ENCODE measurements at places on chromosomes 16 and 17.

- DNase-seq = no peak
Observed at GRCh38 chr17:67682196-67682595, 35.5 kb upstream of the NOL11 start.

DNA sequence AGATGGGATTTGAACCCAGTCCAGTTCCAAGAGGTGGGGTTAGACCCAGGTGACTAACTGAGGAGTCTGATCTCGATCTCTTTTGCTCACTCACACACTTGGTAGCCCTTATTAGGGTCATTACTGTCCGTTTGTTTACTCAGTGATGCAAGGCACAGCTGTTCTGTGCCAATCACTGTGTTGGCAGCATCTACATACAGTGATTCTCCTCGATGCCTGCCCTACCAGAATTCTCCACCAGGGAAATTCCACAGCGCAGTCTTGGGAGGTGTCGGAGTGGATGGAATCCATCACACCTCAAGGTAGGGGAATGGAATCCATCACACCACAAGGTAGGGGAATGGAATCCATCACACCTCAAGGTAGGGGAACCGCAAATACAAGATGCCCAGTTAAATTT, 279.6 kb downstream of the MAF start:
- DNase-seq = no peak

- DNase-seq = no peak
Observed at GRCh38 chr17:76690596-76691280, 20.0 kb downstream of the MXRA7 start.

DNA sequence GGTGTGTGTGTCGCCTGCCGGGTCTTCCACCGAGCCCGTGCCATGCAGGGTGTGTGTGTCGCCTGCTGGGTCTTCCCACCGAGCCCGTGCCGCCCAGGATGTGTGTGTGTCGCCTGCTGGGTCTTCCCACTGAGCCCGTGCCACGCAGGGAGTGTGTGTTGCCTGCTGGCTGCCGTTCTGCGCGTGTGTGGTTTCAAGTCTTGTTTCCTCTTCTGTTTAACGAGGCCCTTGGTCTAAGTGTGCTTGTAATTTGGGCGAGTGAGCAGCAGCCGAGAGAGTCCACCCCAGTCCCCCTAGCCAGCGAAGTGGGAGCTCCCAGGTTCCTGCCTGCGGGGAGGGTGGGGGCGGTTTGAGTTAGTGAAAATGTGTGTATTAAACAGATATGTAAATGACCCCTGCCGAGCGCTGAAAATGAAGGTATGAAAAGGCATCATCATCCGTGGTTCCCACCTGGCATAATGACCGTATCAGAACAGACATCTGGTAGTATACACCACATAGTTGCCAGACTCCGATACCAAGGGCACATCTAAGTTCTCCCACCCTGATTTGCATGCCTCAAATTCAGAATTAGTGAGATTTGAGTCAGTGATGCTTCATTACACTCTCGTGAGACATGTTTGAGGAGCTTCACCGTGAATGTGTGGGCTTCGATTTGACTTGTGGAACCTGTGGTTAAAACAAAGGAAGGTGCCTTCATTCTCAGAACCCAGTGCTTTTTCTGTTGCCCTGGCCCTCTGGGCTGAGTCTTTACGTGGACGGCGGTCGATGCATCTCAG, 114.5 kb upstream of the CHMP6 start:
- DNase-seq = no peak

DNA sequence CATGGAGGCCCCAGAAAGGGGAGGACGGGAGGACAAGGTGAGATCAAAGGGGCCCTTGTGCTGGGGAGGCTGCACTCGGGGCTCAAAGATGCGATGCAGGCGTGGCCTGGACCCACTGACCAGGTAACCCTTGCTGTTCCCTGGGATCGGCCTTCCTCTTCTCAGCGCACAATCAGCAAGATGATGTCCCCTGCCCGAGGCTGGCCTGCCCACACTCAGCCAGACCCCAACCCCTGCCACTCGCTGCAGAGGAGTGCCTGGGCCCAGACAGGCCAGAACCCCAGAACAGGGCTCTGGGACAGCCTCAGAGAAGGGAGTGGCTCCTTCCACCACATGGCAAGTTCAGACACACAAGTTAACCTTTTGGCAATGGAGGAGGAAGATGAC, 14.8 kb downstream of the KIFC3 start:
- DNase-seq = no peak

GRCh38 chr16:30744183-30744582, 4.0 kb upstream of the PHKG2 start:
- no peak for DNase-seq

- DNase-seq = no peak
Observed at GRCh38 chr16:72935896-72936295, 112.0 kb downstream of the ZFHX3 start.

- no peak for DNase-seq
Observed at GRCh38 chr17:30964876-30965275, 6.0 kb upstream of the RNF135 start.

DNA sequence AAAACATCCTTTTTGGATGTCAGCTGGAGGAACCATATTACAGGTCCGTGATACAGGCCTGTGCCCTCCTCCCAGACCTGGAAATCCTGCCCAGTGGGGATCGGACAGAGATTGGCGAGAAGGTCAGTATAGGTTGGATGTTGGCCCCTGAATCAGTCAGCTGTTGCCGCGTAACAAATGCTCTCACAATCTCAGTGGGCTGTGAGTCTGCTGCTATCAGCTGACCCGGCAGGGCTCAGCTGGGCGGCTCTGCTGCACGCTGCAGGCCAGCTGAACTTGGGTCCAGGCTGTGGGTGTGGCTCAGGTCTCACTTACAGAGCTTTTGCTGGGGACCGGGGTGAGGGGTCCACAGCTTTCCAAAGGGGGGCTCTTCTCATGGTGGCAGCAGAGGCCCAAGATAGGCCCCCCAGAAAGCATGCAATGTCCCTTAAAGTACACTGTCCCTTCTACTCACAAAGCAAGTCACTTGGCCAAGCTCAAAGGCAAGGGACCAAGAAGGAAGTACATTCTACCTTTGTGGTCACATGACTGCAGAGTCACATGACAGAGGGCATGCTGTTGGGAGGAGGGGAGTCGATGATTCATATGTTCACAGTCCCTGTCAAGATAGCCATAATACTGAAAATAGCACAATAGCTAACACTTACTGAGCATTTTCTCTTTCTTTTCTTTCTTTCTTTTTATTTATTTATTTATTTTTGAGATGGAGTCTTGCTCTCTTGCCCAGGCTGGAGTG, 134.2 kb downstream of the ABCC1 start:
- DNase-seq = no peak

GRCh38 chr17:11031787-11032186, 193.9 kb upstream of the PIRT start:
- no peak for DNase-seq

GRCh38 chr16:75246504-75247205, 4.8 kb downstream of the BCAR1 start:
- no peak for DNase-seq

GRCh38 chr16:8137606-8138005, 452.7 kb downstream of the TMEM114 start:
- DNase-seq = no peak

DNA sequence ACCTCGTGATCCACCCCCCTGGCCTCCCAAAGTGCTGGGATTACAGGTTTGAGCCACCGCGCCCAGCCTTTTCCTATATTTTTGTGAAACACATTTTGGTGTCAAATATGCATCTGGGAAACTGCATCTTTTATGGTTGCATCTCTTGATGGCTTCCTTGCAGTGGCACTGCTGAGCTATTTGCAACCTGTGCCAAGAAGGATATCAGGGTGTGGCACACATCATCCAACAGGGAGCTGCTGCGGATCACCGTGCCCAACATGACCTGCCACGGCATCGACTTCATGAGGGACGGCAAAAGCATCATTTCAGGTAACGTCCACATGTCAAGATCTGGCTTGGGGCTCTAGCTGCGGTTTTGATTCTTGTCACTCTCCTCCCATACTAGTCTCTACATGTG, 16.8 kb upstream of the USP43 start:
- no peak for DNase-seq

- DNase-seq = no peak
Observed at GRCh38 chr17:27554152-27554551, 76.8 kb upstream of the LGALS9 start.

DNA sequence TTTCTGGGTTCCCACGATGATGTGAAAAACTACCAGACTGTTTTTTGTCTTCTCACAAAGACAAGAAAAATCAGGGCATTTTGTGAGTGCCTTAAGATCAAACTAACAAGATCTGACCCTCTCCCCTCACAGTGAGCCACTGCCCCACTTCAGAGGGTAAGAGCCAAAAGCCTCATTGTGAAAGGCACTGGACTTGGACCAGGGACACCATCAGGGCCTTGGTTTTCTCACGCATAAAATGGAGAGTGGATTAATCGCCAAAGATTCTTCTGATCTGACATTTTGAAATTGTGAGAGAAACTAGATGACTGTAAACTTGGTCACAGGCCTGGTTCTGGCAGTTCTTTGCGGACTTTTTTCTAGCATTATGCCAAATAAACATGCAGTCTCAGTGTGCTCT, 21.0 kb upstream of the ENDOV start:
- DNase-seq = no peak

- DNase-seq = no peak
Observed at GRCh38 chr17:78125138-78125913, 3.2 kb downstream of the TMC6 start.

DNA sequence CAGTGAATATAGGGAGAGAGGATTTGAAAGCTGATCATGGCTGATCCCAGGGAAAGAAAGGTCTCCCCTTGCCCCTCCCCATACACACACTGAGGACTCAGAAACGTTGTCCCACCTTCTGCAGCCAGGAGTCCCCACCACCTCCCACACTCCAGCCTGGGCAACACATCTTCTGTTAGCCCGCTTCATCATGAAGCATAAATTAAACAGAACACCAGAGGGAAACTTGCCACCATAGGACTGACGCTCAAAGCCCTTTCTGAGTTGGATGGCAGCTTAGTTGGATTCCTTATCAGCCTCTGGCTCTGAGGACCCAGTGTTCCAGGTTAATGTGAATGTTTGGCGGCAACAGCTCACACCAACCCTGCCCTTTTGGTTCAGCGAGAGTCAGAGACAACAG, 33.9 kb downstream of the ARHGAP27 start:
- no peak for DNase-seq

DNA sequence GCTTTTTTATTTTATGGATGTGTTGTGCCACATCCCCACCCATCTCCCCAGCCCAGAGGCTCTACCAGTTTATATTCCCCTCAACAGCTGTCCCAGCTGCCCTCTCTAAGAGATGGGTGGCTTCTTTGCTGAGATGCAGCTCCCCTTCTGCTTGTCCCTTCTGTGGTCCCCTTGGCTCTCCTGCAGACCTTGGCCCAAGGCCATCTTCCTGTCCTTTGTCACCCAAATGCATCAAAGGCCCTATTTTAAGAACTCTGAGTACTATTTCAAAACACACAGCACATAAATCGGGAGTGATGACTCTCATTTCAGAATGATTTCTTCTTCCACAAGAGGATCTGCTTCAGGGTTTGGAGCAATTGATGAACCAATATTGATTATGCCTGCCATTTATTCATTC, 85.3 kb downstream of the SPACA3 start:
- no peak for DNase-seq

GRCh38 chr16:74931445-74931844, 53.5 kb downstream of the WDR59 start:
- DNase-seq = no peak

DNA sequence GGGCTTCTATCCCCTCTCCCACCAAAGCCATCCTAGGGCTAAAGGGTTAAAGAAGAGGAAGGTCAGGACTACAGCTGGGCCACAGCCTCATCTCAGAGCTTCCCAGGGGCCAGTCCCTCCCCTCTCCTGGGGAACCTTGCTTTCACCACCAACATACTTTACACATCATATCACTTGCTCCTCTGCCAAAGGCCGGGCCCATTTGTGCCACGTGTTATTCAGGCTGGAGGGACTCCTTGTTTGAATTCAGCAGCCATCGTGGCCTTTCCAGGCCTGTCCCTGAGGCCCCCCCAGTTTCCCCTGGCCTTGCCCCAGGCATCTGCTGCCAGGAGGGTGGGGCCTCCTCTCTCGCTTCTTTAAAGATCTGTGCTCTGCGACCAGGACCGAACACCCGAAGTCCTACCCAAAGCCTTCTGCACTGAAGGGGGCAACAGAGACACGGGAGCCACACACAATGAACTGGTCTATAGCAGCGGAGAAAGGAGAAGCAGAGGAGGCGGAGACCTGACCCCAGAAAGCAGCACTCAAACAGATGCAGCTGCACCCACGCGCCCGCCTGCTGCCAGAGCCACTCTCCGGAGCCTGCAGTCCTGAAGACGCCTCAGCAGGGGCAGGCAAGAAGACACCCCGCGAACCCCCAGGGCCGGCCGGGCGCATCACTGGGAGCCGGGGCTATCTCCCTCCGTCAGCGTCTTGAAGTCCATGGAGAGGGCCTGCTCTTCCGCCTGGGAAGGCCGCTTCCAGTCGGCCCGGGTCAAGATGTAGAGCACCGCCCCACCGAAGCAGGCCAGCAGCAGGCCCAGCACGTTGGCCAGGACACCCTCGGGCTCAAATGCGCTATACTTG, 12.1 kb downstream of the CYB561 start:
- DNase-seq = no peak

DNA sequence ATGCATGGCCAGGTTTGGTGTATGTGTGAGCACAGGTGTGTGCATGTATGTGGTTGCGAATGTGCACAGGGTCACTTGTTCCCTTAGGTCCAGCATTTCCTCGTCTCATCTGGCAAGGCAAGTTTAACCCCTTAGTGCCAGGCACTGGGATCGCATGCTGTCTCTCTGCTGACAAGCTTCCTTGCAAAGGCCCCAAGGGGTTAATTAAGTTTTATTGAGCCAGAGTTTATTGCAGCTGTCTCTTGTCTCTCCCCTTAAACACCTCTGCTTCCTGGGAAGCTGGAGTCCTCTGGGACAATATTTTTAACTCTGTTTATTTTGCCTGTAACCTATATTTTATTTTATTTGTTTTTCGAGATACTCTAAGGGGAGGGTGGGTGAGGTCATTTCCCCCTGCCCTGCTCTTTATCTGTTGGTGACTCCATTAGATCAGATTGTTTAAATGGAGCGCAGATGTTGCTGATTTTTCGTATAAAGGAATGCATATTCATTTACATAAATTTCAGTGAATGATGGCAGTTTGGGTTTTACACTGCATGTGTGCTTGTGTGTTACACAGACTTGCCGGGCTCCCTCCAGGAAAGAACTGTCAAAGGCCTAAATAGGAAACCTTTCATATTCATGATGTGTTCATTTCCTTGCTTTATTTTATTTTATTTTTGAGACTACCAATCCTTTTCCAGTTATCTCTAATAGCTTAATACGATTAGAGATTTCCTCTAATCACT, 99.7 kb downstream of the CBLN1 start:
- no peak for DNase-seq

GRCh38 chr17:69947027-69947759, 127.8 kb upstream of the KCNJ16 start:
- no peak for DNase-seq
